ENCODE measurements at places on chromosomes 1 and 21.

DNA sequence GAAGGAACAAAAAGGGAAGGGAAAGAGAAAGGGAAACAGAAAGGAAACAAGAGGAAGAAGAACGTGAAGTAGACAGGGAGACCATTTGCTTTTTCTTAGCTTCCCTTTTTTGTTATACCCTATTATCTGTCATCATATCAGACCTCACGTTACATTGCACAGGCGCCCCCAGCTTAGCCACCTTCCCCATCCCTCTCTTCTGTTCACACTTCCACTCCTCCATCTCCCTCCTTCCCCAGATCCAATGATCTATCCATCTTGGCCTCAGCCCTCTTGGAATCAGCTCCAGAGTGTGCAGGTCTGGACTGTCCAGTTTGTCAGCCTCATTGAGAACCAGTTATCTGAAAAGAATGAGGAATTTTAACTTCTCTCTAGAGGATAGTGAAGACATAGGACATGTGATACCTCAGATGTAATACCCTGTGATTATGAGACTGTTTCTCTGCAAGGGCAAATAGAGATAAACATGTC is 101.1 kb upstream of the ERRFI1 start:
- no peak for DNase-seq

DNA sequence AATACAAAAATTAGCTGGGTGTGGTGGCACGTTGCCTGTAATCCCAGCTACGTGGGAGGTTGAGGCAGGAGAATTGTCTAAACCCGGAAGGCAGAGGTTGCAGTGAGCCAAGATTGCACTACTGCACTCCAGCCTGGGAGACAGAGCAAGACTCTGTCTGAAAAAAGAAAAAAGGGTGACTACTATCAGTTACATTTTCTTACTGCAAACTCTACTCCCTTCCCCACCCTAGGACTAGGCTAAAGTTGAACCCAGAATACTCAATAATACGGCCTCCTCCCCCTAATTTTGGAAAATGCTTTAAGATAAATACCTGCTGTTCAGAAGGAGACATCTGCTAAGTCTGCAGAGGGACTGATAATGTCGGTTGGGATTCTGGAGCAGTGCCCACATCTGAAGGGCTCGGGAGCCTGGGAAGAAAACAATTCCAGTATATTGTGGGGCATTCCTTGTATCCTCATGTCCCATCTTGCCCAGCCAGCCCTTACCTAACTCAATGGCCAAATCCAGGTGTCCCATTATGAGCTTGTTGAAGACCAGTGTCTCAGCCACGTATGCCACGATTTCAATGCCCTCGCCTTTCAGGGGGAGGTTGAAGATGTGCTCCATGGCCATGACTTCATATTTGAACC is 89.7 kb downstream of the ADCY10 start:
- DNase-seq: no peak

- no peak for DNase-seq
Observed at GRCh38 chr21:16496609-16497008, 766.8 kb downstream of the USP25 start.

DNA sequence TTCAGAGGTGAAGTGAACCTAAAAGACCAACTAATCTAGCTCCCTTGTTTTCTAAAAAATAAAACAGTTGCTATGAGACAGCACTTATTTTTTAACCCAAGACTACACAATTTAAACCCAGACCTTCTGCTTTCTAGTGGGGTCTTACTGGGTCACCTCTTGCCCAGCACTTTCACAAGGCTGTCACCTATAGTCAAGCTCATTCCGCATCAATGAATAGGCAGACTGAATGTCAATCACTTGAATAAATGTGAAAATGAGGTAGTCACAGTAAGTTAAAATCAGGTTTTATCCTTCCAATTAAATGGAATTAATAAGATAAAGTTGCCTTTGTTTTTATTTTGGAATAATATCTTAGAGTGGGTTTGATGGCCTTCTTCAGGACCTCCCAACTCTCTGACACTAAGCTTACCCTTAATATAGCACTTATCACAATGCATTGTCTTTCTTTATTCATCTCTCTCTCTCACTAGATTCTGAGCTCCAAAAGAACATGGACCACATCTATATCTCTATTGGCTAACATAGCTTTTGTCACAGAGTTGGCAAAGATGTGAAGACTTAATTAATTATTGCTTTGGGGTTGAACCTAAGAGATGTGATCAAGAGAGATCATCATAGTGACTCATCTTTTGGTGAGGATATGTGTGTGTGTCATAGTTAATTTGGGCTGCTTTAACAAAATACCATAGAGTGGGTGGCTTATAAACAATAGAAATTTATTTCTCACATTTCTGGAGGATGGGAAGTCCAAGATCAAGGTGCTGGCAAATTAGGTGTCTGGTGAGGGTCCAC is 248.7 kb upstream of the DAB1 start:
- DNase-seq: no peak

DNA sequence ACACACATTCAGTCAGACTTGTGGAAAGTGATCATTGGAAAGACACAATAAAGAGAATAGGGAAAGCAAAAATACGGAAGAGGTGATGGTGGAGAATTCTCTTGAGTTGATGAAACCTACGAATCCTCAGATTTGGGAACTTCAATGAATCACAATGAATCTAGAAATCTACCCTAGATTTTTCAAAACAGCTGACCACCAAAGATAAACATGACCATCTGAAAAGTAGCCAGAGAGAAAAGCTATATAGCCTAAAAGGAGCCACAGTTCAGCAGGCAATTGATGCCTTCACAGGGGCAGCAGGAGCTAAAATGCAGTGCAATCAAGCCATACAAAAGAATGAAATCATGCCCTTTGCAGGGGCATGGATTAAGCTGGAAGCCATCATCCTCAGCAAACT is 170.6 kb upstream of the RUNX1 start:
- DNase-seq: no peak

GRCh38 chr1:184218458-184219075 is 167.0 kb downstream of the TSEN15 start:
- no peak for DNase-seq

DNA sequence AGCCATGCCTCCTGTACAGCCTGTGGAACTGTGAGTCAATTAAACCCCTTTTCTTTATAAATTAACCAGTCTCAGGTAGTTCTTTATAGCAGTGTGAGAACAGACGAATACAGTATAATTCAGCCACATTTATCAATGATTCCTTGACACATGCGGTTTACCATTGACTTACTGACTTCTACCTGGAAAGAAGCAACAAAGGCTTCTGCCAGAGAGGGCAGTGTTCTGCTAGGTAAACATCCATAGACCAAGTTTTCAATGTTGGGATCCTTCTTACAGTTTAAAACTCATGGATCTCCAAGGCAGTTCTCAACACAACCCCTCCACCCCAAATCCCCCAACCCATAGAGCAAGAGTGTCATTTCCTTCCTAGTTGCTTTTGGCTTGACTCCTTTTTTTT is 150.6 kb downstream of the ZNF648 start:
- DNase-seq: peak; percentile 32

DNA sequence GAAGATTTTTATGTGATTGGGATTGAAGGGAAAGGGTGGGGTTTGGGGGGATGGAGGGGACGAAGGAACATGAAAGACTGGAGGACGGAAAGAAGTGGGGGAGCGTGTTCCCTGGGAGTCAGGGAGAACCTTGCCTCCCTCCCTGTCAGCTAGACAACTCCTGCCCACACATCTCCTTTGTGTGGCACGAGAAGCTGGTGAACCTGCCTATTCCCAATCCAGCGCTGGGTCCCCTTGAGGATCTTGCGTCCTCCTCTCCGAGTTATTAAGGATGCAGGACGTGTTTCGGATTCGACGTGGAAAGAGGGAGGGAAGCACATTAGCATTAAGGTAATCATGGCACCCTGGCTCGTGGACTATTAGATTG is 1.4 kb downstream of the LRRC7 start:
- DNase-seq: no peak

DNA sequence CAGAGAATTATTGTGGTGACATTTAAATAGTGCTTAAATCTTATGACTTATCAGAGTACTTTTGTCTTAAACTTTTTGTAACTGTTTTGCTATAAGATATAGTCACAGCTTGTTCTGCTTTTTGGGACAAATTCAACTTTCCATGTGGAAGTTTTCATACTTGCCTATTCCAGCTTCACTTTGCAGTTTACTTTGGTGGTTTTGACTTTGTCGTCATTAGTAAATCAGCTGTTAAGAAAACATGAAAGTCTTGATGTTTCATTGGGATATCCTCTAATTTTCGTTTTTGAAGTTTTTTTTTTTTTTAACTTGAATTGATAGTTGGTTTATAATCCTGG is 31.3 kb downstream of the SDCCAG8 start:
- DNase-seq: no peak

DNA sequence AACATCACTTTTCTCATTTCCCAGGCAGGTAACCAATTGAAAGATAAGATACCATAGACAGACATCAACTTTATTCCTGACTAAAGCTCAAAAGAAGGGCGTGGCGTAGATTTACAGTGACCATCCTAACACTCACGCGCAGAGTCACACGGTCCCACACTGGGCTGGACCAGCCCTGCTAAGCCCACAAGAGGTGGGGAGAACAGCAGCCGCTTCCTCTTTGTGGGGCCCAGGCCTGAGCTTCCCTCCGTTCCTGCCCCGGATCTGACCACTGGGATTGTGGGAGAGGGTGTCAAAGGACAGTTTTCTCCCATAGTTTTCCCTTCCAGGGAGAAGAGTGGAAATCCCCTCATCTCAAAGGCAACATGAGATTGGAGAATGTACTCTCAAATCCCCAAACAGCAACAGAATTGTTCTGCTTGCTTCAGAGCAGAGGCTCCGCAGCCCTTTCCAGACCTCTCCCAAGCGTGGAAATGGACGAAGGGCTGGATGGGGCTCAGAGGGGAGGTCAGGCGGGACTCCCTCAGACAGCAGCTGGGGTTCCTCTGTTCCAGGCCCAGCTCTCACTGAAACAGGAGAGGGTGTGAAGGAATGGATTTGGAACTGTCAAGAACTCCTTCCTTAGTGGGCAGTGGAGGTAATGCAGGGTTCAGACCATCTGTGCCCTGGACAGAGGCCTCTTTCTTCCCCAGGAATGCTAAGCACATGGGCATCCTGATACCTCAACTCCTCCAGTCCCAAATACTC is 33.7 kb downstream of the L1TD1 start:
- no peak for DNase-seq

DNA sequence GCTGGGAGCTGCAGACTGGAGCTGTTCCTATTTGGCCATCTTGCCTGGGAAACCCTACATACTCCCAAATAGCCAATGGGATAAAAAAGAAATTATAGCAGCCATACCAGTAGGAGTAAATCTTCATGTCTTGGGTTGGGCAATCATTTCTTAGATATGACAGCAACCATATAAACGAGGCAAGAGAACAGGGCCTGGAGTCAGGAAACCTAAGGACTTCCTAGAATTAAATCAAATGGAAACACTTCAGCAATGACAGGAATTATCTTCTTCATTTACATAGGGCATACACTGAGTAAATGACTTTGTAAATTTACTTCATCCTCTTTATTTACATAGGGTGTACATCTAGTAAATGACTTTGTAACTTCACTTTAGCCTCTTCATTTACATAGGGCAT is 286.6 kb upstream of the POGK start:
- no peak for DNase-seq

DNA sequence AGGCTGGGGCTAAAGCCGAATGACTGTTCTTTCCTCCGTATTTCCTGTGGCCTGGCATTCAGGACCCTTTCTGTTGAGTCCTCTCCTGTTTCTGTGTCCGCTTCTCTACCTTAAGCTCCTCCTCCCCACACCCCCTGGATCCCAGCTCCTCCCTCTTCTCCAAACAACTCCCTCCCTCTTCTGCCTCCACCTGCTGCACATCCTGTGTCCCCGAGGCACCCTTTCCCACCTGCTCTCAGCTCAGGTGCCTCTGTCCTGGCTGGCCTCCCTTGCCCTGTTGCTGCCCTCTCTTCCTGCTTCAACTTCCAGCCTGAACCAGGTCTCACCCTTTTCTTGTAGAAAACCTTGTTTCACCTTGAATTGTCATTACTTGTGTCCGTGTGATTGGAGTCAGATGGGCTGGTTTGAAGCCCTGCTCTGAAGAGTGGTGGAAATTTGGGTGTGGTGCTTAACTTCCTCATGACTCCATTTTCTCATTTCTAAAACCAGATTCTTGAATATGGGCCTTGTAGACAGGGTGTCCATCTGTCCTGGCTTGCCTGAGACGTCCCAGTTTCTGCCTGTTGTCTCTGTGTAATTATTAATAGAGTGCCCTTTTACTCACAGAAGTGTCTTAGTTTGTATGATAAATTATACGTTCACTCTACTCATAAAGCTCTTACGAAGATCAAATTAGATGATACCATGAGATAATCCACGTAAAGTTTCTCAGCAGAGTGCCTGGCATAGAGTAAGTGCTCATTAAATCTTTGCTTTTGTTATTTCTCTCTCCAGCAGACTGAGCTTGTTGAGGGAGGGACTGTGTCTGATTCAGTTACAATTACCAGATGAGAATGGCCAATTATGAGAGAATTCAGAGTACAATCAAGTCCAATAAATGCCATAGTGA is 58.9 kb upstream of the TRABD2B start:
- DNase-seq: peak; percentile 61

- DNase-seq: no peak
Observed at GRCh38 chr1:202145068-202145743, 669 bp upstream of the ARL8A start.

DNA sequence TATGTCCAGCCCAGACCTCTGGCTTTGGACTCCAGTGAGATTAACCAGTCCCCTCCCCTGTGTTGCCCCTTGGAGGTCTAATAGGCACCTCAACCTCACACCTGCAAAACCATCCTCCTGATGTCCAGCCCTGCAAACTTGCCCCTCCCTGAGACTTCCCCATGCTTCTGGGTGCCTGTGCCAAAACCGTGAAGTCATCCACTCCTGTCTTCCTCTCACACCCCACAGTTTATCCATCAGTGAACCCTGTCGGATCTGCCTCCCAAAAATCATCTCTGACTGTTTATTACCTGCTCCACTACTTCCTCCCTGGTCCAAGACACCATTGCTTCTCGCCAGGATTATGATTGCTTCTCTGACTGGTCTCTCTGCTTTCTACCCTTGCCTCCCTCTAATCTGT is 31.7 kb upstream of the PADI1 start:
- DNase-seq: no peak

- no peak for DNase-seq
Observed at GRCh38 chr1:224523676-224524075, 89.1 kb upstream of the WDR26 start.

DNA sequence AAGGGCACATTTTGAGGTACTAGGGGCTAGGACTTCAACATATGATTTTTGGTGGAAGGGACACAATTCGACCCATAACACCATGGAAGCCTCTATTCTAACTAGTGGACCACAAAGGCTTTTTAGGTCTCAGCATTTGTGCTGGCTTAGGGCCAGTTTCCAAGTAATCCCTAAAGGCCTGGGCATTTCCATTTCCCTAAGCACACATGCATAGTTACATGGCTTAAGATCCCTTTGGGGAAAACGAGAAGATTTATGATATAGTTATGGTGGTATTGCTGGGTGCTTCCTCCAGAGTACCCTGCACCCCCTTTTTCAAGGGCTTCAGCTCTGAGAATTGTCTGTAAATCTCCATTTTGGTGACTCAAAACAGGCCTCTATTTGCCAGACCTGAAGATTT is 28.2 kb upstream of the TMEM54 start:
- DNase-seq: no peak

Measured in mesendoderm (in vitro differentiated cells).